Cortex of kidney (tissue), 1 donor: ENCODE measurements at places on chromosomes 4 and X.

DNA sequence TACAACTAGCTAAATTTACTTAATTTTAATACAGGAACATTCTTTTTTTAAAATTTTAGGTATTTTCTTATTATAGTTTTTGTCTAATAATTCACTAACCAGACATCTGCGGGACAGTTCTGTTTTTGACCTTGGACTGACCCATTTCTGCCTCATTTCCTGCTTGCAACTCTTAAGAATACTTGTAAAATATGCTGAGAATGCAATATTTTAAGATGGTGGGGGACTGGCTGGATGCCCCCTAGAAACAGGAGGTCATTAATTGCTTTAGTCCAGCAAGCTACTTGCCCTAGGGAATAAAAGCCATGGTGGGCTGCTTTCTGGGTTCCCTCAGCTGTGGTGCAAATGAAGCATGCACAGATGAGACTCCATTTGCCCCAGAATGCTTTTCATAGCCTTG lies 2348.4 kb downstream of the PCDH7 start:
- no peak for DNase-seq

DNA sequence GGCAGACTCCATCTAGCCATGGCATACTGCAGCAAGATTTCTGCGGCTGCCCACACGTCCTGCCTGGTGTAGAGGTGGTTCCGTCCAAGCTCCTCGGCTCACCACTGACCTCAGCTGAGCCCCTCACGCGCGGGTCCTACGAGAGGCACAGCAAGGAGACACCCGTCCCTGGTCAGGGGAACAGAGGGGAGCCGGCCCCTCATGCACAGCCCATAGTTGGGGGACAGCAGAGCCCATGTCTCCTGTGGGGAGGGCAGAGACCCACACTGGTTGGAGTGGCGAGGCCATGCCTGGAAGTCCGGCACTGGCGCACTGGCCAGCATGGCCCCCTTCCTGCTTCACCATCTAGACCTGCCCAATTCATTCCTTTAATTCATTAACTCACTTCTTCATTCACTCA lies 80.8 kb downstream of the HTRA3 start:
- no peak for DNase-seq

DNA sequence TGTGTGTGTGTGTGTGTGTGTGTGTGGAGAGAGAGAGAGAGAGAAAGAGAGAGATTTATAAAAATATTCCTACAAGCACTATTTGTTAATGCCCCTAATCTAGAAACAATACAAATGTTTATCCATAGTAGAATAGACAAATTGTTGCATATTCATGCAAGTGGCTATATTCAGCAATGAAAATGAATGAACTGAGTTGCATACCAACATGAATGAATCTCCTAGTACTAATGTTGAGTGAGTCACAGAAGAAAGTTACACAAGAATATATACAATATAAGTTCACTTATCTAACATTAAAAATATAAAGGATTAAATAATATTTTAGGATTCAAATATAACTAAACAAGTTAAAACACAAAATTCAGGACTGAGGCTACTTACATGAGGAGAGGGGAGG lies 456.8 kb upstream of the AMOT start:
- DNase-seq: no peak

GRCh38 chrX:153560000-153560399 lies 38.9 kb downstream of the CCNQ start:
- no peak for DNase-seq

DNA sequence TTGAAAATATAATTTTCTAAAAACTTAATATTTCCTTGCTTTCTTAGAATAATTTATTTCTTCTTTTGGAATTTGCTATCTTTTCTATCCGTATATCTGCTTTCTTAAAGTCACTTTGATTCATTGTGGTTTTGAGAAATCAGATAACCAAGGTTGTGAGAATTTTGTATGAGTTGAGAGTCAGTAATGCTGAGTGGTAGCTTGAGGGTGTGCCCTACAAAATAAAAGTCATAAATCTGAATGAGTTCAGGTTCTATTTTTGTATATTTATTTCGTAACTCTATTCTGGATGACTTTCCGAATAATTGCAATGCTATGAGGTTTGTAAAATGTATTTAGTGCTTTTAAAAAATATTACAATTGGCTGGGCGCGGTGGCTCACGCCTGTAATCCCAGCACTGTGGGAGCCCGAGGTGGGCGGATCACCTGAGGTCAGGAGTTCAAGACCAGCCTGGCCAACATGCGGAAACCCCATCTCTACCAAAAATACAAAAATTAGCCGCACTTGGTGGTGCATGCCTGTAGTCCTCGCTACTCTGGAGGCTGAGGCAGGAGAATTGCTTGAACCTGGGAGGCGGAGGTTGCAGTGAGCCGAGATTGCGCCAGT lies 8.9 kb downstream of the COPS4 start:
- no peak for DNase-seq

DNA sequence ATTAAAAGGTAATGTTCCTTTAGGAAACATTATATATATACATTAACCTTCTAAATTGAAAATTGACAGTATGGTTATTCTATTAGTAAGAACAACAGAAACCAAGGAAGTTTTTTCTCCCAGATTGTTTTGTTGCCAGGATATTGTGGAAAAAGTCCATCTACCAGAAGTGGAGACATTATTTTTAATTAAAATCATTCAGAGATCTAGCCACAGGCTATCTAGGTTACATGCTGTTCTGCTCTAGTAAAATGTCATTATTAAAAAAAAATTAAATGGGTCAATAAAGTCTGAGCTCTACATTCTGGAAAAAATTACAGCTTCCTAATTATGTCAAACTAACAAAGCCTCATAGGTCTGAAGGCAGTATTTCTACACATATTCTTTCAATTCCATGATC lies 74.3 kb downstream of the NSG1 start:
- no peak for DNase-seq

- DNase-seq: no peak
Observed at GRCh38 chr4:29541757-29542156, 1178.4 kb upstream of the PCDH7 start.

DNA sequence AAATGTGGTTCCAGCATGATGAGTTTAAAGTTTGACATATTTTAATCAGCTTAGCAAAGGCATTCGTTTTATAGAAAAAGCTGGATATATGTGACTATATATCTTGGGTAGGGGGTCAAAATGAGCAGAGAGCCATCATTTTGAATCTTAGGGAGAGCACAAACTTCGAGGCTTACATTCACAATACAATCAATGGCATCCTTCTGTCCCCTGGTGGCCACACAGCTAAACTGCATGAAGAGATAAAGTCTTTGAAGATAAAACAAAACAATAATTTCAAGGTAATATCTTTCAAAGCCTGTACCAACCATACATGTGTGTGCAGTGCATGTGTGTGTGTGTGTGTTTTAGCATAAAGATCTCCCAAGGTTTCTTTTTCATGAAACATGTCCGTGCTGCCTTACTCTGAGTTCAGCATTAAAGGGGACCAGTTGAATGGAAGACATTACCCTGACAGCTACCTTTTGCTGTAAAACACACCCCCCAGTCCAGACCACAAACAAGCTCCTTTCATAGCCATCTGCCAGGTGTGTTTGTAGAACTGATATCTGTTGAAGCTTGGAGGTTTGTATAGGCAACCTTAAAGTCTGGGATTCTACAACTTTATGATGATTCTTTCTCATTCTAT lies 22.0 kb downstream of the DYNLT3 start:
- no peak for DNase-seq

- no peak for DNase-seq
Observed at GRCh38 chr4:168803732-168804131, 206.3 kb downstream of the CBR4 start.

DNA sequence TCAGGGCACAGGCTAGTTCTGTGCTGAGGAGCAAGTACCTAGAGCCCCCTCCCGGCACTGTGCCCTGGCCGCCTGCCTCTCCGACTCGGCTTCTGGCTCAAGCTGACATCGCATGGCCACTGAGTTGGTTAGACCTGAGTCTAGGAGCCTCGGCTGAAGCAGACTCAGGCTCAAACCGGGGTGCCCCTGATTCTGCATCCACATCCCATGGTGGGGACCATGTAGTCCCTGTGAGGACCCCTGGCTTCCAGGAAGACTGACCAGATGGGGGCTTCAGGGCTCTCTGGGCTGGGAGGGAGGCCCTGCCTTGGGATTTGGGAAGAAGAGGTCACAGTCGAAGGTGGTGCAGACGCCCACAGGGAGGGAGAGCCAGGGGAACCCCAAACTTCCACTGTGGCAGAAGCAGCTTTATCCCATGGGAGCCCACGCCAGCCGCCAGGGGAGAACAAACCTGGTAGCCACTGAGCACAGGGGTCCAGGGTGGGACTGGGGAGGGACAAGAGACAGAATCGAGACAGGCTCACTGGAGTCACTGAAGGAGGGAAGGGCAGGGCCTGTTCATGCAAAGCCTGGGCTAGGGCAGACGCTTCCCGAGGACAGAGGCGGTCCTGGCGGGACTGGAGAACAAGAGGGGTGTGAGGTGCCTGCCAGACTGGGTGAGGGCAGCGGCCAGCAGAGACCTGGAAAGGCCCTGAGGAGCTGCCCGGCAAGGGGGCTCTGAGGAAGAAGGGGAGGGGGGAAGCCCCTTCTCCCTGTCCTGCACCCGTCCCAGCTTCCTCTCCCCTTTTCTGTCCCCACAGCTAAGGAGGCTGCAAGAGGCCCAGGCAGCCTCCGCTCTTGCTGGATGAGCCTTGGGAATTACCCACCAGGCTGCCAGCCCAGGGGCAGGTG lies 1.1 kb downstream of the PDE6B start:
- no peak for DNase-seq

DNA sequence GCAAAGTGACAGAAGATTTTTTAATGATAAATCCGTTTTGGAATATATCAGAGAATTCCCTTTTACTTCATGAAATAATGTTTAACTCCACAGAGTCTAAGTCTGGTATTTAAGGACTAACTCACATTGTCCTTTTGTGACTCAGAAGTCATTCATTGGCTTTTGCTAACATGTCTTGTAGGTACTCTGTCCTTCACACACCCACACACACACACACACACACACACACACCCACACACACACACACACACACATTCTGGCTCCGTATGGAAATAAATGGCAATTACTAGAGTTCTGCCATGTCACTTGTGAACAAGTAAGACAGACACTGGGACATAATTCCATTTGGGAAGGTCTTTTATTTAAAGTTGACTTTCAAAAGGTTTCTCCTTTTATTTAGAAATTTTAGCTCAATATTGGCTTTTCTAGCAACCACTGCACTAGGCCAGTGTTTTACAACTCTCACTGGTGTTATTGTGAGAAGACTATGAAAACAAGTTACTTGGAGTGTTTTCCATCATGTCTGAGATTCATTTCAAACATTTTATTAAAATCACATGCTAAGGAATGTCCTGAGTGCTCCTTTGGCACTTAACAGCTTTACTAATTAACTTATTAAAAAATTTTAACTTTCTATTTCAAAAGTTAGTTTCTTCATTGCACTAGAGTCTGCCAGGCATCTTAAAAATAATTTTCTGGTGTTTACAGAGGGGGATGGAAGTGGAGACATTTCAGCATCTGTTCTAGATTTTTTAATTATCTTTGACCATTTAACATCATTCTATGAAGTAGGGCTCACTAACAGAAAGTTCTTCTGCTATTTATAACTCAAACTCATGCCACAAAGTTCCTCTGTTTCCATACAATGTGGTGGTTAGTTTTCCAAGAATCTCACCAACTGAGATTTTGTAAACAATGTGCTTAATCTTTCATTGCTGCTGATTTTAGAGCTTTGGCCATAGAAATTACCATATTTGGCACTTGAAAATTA lies 240.3 kb upstream of the GPC4 start:
- DNase-seq: no peak

- no peak for DNase-seq
Observed at GRCh38 chr4:32462944-32463343, 1742.8 kb downstream of the PCDH7 start.

DNA sequence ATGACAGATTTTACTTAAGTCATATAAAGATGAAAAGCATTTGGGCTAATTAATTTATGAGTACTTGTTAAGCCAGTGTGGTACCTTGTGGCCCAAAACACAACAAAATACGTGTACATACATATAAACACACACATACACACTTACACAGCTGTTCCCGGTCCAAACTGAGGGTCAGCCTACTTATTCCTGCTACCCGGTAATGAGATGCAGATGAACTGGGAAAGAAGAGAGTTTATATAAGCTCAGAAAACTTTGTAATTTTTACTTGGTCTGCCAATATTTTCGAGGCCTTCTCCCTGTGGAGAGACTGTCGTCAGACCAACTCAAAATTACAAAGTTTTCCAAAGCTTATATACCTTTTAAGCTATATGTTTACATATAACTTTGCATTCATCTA lies 25.8 kb upstream of the PBDC1 start:
- DNase-seq: no peak

GRCh38 chr4:174451718-174452296 lies 70.5 kb downstream of the HPGD start:
- DNase-seq: no peak

DNA sequence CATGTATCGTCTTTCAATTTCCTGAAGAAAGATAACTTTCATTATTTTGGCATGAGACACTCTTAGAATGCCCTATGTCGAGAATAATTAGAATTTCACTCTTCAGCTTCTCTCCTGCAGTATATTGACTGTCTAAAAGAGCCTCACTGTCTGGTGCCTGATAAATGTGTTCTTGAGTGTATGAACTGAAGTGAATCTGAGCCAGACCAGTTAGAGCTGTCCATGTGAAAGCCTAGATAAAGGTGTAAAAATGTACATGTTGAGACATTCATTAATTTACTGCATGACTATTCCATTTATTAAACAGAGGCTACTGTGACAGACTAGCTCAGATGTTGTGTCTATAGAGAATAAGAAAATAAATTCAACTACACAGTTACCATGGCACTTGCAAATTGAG lies 283.2 kb downstream of the PCDH18 start:
- no peak for DNase-seq

- no peak for DNase-seq
Observed at GRCh38 chr4:184406958-184407391, 67.4 kb downstream of the IRF2 start.

- no peak for DNase-seq
Observed at GRCh38 chr4:57100979-57101651, 9.1 kb downstream of the IGFBP7 start.
